ENCODE measurements at places on chromosomes 2 and 18. TPM values are rescaled to one million over a fixed set of nuclear protein-coding genes. Genes with fewer than 3 reads are reported as not detected.

- DNase-seq, result no peak
Observed at GRCh38 chr2:66421612-66422011, 13.3 kb upstream of the MEIS1 start.

LRRFIP1 gene
- 234 TPM for total RNA-seq

RBM43 gene
- total RNA-seq, result 5.7 TPM

OR6B2 gene
- total RNA-seq, result not detected

GRCh38 chr2:175599966-175600831 lies 401.9 kb downstream of the LNPK start:
- no peak for DNase-seq

ATF2 gene
- total RNA-seq, result 67.5 TPM

OTOS gene
- not detected for total RNA-seq

DNA sequence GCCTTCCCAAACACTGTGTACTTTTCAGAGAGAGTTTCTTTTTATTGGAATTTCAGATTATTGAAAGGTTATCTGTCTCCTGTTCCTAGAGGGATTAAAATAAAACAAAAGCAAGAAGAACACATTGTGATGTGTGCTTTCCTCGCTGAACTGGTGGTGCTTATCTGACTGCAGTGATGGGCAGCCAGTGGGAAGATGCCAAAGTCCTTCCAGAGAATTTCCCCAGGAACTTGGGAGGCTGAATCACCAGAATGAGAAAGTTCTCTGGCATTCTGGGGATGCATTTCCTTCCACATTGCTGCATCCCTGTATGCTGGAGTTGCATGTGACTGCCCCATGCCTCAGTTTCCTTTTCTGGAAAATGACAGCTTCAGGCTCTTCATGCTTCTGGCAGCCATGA lies 53.9 kb upstream of the SEC11C start:
- no peak for DNase-seq

DNA sequence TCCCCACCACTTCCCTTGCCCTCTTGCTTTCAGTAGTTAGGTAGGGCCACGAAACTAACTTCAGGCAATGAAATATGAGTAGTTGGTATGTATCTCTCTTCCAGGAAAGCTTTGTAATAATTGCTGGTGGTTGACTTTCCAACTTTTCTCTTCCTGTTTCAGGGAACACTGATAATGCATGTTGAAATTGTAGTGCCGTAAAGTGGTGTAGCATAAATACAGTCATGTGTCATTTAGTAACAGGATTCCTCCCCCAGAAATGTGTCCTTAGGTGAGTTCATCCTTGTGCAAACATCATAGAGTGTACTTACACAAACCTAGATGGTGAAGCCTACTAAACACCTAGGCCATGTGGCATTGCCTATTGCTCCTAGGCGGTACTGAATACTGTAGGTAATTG lies 429.2 kb downstream of the PID1 start:
- no peak for DNase-seq

Data from activated CD4-positive, alpha-beta T cell treated with anti-CD3 and anti-CD28 coated beads for 36 hours (primary cell).